Neural crest cell (in vitro differentiated cells): ENCODE measurements at places on chromosomes 1 and 21. TPM values are rescaled to one million over a fixed set of nuclear protein-coding genes. Genes with fewer than 3 reads are reported as not detected.

The TNNT2 gene
- total RNA-seq: not detected in 2 replicates

The TPTE gene
- not detected in 2 replicates for total RNA-seq

The FBLIM1 gene
- 6.2 and 7.9 TPM in 2 replicates for total RNA-seq

The ZSWIM5 gene
- total RNA-seq: 13.1 and 13.2 TPM in 2 replicates

The SMCP gene
- not detected in 2 replicates for total RNA-seq

The TTLL7 gene
- 10.5 and 13.5 TPM in 2 replicates for total RNA-seq

DNA sequence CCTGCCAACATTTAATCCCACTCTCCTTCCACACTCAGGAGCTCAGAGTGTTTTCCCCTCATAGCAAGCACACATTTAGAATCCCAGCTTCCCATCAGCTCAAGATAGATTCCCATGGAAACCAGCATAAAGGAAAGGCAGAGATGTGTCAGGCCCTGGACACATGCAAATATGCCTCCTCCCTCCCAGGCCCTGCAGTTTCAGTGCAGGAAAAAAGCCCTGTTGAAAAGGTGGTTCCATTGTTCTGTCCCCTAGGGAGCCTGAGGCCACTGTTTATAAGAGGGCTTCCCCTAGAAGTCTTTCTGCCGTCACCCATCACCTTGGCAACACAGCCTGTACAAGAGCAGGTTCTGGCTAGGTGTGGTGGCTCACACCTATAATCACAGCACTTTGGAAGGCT lies 3.6 kb downstream of the CACNA1S start:
- H3K27ac ChIP-seq: peak overlapping the region; percentile 54
- H3K27me3 ChIP-seq: peaks cover 3% of the 10 kb centered on the region
- no peaks in the 10 kb centered on the region for H3K36me3 ChIP-seq
- peaks cover 34% of the 10 kb centered on the region for H3K4me1 ChIP-seq
- peak; percentile 36 for DNase-seq

GRCh38 chr21:14900611-14901010 lies 164.2 kb downstream of the NRIP1 start:
- DNase-seq: no peak
- H3K27me3 ChIP-seq: no peaks in the 10 kb centered on the region
- no peak overlapping the region for H3K27ac ChIP-seq
- no peaks in the 10 kb centered on the region for H3K4me1 ChIP-seq
- H3K4me3 ChIP-seq: no peak overlapping the region

- no peaks in the 10 kb centered on the region for H3K36me3 ChIP-seq
- no peak for DNase-seq
- peaks cover 15% of the 10 kb centered on the region for H3K27me3 ChIP-seq
Observed at GRCh38 chr1:27572019-27572678, 31.8 kb downstream of the AHDC1 start.

DNA sequence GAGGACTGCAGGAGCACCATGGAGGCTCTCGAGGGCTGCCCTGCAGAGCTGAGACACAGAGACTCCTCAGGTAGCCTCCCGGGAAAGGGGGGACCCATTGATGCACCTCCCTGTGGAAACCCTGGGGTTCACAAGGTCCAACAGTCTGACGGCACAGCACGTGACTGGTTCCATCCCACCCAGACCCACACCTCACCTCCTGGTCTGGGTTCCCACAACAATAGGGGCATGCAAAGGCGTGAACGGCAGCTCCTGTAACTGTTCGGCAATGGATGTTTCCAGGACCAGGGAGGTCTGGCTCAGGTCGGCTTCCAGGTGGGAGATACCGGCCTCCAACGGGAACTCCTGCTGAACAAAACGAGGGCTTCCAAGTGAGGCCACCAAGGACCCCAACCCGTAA lies 86.8 kb downstream of the NPHP4 start:
- H3K4me1 ChIP-seq: no peaks in the 10 kb centered on the region
- H3K27ac ChIP-seq: no peak overlapping the region
- H3K4me3 ChIP-seq: no peak overlapping the region
- peaks cover 14% of the 10 kb centered on the region for H3K36me3 ChIP-seq
- no peak for DNase-seq
- no peaks in the 10 kb centered on the region for H3K27me3 ChIP-seq

DNA sequence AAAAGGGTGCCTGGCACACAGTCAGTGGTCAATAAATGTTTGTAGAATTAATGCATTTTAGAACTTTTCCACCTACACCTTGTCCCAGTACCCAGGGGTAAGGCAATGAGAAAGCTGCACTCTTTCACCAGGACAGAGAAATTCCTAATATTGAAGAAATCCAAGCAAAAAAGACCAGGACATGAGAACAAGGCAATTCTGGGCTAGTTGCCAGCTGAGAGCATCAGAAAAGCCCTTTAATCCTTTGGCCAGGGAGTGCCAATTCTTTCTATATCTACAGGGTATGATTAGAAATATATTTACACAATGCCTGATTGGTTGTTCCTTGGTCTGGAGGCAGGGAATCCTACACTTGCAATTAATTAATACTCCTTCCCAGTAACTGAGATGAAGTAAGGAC lies 492.4 kb upstream of the NFIA start:
- no peaks in the 10 kb centered on the region for H3K4me1 ChIP-seq
- DNase-seq: no peak
- H3K27me3 ChIP-seq: no peaks in the 10 kb centered on the region
- no peak overlapping the region for H3K27ac ChIP-seq
- H3K4me3 ChIP-seq: no peak overlapping the region
- peaks cover 4% of the 10 kb centered on the region for H3K36me3 ChIP-seq

DNA sequence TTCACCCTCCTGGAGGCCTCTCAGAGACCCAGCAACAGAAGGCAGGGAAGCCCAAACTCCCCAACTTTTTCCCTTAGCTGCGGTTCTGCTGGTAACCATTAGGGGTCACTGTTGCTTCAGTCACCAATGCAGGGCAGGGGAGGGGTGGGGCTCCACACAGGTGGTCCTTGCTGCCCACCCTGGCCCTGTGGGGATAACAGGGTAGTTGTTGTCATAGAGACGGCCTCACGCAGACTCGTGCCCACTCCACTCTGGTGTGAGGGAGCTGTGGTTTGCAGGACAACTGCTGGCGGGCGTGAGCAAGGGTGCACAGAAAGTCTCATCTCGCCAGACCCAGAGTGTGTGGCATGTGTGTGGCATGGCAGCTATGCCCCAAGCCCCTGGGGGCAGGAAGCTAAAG lies 19.9 kb downstream of the INSRR start:
- H3K27ac ChIP-seq: no peak overlapping the region
- H3K27me3 ChIP-seq: peaks cover 72% of the 10 kb centered on the region
- no peak overlapping the region for H3K4me3 ChIP-seq
- no peaks in the 10 kb centered on the region for H3K36me3 ChIP-seq

- H3K4me3 ChIP-seq: no peak overlapping the region
- no peaks in the 10 kb centered on the region for H3K36me3 ChIP-seq
- H3K27me3 ChIP-seq: peaks cover 29% of the 10 kb centered on the region
- DNase-seq: no peak
- no peaks in the 10 kb centered on the region for H3K4me1 ChIP-seq
Observed at GRCh38 chr1:24528744-24529143, 26.1 kb downstream of the RCAN3 start.

DNA sequence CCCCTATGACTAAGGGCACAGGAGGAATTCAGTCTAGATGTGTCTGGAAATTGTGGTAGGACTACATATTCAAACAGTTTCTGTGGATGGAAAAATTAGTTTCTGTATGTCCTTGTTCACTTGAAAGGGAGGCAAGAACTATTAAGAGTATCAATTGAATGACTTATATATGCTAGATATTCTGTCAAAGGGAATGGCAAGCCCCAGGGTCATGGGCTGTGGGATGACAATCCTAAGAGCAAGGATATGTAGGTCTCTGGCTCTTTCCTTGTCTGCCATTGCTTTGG lies 383.5 kb upstream of the B3GALT2 start:
- H3K36me3 ChIP-seq: no peaks in the 10 kb centered on the region
- H3K4me3 ChIP-seq: no peak overlapping the region
- no peaks in the 10 kb centered on the region for H3K27me3 ChIP-seq
- H3K27ac ChIP-seq: no peak overlapping the region
- no peaks in the 10 kb centered on the region for H3K4me1 ChIP-seq
- no peak for DNase-seq

DNA sequence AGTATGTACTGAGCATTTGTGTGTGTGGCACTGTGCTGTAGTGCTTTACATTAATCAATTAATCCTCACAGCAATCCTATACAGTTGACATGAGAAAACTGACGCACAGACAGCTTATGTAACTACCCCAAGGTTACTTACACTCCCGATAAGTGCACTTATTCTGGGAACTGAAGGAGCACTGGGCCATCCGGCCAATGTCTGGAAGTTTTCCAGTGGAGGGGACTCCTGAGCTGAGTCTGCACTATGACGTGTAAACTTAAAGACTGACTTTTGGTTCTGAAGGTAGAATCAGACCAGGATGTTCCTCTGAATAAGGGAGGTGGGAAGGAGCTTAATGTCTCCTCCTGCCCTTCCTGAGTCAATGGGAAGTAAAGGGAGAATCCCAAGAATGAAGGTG lies 12.2 kb downstream of the TRABD2B start:
- H3K4me3 ChIP-seq: no peak overlapping the region
- peaks cover 15% of the 10 kb centered on the region for H3K4me1 ChIP-seq
- peaks cover 87% of the 10 kb centered on the region for H3K27me3 ChIP-seq
- H3K27ac ChIP-seq: no peak overlapping the region
- no peak for DNase-seq

DNA sequence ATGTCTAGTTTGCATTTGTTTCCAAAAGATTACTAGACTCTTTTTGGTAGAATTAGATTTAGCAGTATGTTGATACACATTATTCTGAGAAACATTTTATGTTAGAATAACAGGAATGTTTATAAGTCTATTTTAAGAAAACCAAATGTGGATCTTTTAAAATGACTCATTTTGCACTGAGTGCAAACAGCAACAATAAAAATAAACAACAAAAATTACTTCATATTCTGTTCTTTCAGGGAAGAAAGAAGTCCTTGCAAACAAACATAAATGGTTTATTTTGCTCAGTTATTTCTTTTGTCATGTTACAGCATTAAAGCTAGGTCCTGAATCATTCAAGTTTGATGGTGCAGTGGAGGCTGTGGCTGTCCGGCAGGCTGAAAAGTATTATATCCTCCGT lies 106.8 kb upstream of the TENT5C start:
- no peaks in the 10 kb centered on the region for H3K4me1 ChIP-seq
- H3K27me3 ChIP-seq: no peaks in the 10 kb centered on the region
- H3K4me3 ChIP-seq: no peak overlapping the region

DNA sequence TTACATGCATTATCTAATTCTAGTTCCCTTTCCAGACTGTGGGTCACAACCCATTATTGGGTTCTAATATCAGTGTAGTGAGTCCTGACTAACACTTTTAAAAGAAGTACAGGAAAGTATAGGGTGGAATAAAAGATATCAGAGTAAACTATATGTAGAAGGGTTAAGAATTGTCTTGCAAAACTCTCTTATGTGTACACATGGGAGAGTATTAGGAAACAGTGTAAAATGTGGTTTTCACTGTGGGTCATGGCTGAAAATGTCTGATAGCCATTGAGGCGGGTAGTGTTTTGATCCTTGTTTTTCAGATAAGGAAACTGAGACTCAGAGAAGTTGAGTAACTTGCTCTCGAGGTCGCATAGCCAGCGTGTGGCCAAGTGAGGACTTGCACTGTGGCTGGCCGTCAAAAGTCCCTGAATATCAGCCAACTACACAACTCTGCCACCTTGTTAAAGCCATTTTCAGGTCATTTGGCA lies 18.5 kb upstream of the MTARC1 start:
- H3K27me3 ChIP-seq: no peaks in the 10 kb centered on the region
- DNase-seq: no peak
- H3K27ac ChIP-seq: no peak overlapping the region
- no peak overlapping the region for H3K4me3 ChIP-seq

DNA sequence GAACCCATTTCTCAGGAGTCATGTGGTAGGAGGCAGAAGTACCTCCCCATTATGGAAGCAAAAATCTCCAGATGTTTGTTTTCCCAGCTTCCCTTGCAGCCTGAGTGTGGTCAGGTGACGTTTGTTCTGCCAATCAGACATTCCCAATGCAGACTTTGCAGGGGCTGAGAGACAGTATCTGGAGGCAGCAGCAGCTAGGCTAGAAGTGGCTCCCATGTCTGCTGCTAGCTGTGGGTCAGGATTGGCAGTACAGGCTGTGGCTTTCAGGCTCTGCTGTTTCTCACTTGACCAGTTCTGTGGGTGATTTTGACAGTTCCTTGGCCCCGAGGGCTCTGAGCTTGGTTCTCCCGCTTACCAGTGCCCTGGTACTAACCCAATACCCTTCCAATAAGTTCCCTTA lies 58.6 kb upstream of the NBPF3 start:
- peaks cover 5% of the 10 kb centered on the region for H3K36me3 ChIP-seq
- no peak for DNase-seq
- H3K27ac ChIP-seq: no peak overlapping the region
- H3K4me3 ChIP-seq: no peak overlapping the region
- H3K27me3 ChIP-seq: peaks cover 11% of the 10 kb centered on the region
- H3K4me1 ChIP-seq: no peaks in the 10 kb centered on the region

DNA sequence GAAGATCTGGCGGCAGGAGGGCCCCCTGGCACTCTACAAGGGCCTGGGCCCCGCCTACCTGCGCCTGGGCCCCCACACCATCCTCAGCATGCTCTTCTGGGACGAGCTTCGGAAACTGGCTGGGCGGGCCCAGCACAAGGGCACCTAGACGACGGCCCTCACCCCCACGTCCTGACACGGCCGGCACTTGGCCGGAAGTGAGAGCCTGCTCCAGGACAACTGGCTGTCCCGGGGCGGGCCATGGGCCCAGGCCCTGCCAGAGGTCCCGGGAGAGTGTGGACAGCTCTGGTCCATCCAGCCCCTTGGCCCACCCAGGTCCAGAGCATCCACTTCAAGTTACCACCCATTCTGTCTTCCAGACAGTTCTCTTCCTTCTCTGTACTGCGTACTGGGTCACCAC lies 3.0 kb upstream of the TMEM82 start:
- no peak for DNase-seq
- no peaks in the 10 kb centered on the region for H3K36me3 ChIP-seq
- H3K27ac ChIP-seq: no peak overlapping the region
- H3K4me3 ChIP-seq: peak overlapping the region; percentile 32

DNA sequence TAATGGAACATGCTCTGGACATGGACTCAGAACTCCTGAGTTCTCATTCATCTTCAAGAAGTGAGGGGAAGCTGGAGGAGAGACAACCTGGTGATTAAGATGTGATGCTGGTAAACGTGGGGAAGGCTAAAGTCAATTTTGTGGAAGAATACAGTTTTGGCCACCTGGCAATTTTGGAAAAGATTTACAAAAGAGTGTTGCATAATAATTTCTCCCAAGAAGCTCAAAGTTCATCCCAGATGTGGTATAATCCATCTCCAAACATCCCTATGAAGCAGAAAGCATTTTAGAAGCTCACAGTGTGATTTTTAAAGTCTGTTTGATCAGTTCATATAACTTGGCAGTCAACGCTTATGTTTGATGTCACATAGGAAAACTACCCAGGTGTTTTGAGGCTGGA lies 208.7 kb downstream of the LMX1A start:
- no peak for DNase-seq
- H3K36me3 ChIP-seq: no peaks in the 10 kb centered on the region
- peaks cover 91% of the 10 kb centered on the region for H3K27me3 ChIP-seq
- H3K4me1 ChIP-seq: no peaks in the 10 kb centered on the region
- no peak overlapping the region for H3K4me3 ChIP-seq

- DNase-seq: peak; percentile 10
- H3K36me3 ChIP-seq: peaks cover 4% of the 10 kb centered on the region
- H3K27me3 ChIP-seq: no peaks in the 10 kb centered on the region
- peak overlapping the region; percentile 77 for H3K4me3 ChIP-seq
- peaks cover 69% of the 10 kb centered on the region for H3K4me1 ChIP-seq
Observed at GRCh38 chr1:76501586-76502219, 365.6 kb upstream of the ST6GALNAC5 start.

- H3K4me1 ChIP-seq: no peaks in the 10 kb centered on the region
- H3K27me3 ChIP-seq: no peaks in the 10 kb centered on the region
- H3K4me3 ChIP-seq: no peak overlapping the region
- H3K36me3 ChIP-seq: no peaks in the 10 kb centered on the region
Observed at GRCh38 chr1:53654216-53655210, 84.5 kb downstream of the GLIS1 start.
